ENCODE measurements at places on chromosomes 11 and 22.

GRCh38 chr11:132531921-132532320 lies 1000.4 kb downstream of the OPCML start:
- no peak for DNase-seq

GRCh38 chr11:69915501-69916250 lies 96.5 kb upstream of the FGF3 start:
- peak; percentile 74 for DNase-seq

DNA sequence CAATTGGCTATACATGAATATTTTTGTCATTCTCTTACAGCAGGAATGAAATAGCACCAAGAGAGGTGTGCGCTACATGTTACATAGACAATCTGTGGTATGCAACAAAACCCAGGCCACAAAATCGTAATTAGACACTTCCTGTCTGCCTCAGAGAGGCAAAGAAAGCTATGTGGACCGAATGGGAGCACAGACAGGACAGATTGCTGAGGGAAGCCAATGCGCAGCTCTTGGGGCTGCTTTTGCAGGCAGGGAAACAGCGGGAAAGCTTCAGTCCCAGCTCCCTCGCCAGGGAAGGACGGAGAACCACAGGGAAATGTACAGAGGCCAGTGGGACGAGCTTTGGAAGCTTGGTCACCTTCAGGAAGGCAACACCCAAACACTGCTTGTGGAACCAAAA lies 40.9 kb downstream of the SERPINH1 start:
- DNase-seq = no peak

DNA sequence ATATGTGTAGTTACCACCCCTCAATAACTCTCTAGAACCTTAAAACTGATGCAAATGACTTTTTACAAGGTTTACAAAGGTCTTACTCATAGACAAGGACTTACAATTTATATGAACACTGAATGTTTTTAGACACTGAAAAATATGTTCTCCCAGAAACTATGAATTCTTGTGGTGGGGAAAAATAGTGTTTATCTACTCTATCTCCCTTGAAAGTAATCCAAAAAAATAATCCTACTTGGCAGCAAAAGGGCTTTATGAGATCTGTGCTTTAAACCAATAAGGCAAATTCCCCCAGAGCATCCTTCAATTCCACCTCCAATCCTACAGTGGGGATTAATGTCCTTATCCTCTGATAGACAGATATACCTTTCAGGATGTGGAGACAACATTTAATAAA lies 1984.1 kb upstream of the RAG2 start:
- no peak for DNase-seq

GRCh38 chr11:83693306-83693992 lies 407.3 kb upstream of the CCDC90B start:
- DNase-seq = no peak

DNA sequence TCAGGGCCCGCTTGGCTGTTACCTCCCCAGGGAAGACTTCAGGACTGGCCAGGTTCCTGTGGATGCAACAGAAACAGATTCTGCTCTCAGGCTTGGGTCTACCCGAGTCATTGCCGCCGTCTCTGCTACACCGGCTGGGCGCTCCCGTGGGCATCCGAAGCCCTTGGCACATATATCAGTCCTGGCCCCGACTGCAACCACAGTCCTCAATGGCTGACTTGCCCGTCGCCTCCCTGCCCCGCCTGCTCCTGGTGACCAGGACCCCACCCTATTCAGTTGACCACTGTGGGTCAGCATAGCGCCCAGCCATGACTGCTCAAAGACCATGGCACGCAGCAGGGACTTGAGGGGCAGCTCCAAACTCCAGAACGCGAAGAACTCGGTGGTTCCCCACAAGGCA lies 64.7 kb upstream of the SLC22A12 start:
- no peak for DNase-seq

- peak; percentile 84 for DNase-seq
These were observed 60.0 kb downstream of the MYO7A start for GRCh38 chr11:77187776-77188632.

GRCh38 chr11:77104727-77105126 lies 2.1 kb downstream of the OMP start:
- no peak for DNase-seq

DNA sequence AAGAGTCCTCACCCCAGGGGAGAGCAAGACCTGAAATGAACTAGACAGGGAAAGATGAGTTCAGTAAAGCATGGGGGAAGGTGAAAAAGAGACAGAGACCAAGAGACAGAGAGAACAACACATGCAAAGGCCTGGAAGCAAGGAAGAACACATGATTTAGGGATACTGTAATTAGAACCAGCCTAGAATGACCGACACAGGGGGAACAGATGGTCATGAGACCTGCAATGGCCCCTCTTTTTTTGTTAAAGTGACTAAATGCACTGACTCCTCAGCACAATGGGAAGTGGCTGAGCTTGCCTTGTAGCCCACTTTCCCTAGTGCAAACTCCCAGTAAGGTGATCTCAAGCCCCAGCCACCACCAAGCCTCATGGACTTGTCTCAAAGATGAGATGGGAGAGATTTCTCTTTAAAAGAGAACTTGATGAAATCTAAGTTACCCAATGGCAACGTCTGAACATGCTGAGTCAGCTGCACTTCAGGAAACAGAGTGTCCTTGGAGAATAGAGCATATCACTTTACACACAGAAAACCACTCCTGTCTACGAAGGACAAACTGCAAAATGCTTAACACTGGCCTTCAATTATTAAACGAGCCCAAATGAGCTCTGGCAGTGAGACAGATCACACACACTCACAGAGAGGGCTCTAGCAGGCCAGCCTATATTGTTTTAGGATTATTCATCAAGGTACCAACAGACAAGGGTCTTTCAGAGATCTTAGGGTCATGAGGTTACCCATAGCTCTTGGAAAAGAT lies 91.0 kb downstream of the SERGEF start:
- no peak for DNase-seq

DNA sequence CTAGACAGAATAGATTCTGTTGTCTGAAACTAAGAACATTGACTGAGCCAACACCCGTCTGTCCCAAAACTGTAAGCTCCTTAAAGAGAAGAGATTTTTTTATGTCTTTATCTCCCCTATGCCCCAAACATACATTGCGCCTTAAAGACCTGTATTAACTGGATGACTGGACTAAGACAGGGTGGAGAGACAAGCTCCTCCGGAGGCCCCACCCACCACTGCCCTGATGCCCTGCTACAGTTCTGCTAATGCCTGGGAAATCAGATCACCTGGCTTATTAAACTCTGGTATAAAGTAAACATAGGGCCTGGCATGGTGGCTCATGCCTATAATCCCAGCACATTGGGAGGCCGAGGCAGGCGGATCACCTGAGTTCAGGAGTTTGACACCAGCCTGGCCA lies 203.7 kb downstream of the TENM4 start:
- DNase-seq = no peak

- peak; percentile 85 for DNase-seq
These were observed 32.1 kb upstream of the DGKZ start for GRCh38 chr11:46315033-46315738.

GRCh38 chr11:469684-470560 lies 19.8 kb downstream of the PTDSS2 start:
- DNase-seq = no peak

GRCh38 chr11:95495706-95496105 lies 264.7 kb upstream of the SESN3 start:
- no peak for DNase-seq
